Aorta (tissue), 5 donors: ENCODE measurements at places on chromosomes 7 and 10. TPM values are rescaled to one million over a fixed set of nuclear protein-coding genes. Genes with fewer than 3 reads are reported as not detected.

DNA sequence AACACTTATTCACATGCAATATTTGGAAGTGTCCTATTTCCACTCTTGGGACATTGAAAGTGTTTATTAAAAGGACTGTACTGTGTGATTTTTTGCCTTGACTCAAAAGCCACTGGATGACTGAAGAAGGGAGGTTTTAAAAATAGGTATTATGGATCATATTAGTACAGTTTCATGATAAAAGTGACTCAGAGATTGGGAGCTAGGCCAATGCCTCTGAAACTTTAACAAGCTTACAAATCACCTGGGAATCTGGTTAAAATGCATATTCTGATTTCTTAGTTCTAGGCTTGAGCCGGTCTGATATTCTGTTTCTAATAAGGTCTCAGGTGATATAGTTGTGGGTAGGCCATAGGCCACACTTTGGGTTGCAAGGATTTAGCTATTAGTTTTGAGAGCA is 191.2 kb downstream of the PLXDC2 start:
- no peak for DNase-seq

GRCh38 chr7:137402536-137403352 is 59.2 kb upstream of the PTN start:
- DNase-seq, result no peak

GRCh38 chr7:84780158-84781124 is 406.4 kb downstream of the SEMA3D start:
- DNase-seq, result peak; percentile 37

- DNase-seq, result no peak
These were observed 78.0 kb upstream of the ADRB1 start for GRCh38 chr10:113965683-113966082.

- no peak for DNase-seq
These were observed 33.8 kb downstream of the SEC61G start for GRCh38 chr7:54725255-54725654.

DNA sequence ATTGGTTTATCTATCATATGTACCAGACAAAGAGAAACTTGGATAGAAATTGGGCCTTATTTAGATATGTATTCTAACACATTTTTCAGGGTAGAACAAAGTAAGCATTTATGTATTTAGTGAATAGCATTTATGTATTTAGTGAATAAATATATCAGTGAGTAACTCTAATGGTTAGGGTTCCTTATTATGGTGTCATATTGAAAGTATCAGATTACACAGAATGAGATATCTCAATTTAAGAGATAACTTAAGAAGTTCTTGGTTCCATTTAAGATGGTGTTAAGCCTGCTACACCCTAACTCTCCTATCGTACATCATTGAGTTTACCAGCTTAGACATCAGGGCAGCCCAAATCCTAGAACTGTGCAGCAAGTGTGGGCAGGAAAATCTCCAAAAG is 35.9 kb upstream of the DMTF1 start:
- DNase-seq, result no peak

USP54 gene
- 45.7 TPM for total RNA-seq
